ENCODE measurements at places on chromosomes 2 and 18. TPM values are rescaled to one million over a fixed set of nuclear protein-coding genes. Genes with fewer than 3 reads are reported as not detected.

DNA sequence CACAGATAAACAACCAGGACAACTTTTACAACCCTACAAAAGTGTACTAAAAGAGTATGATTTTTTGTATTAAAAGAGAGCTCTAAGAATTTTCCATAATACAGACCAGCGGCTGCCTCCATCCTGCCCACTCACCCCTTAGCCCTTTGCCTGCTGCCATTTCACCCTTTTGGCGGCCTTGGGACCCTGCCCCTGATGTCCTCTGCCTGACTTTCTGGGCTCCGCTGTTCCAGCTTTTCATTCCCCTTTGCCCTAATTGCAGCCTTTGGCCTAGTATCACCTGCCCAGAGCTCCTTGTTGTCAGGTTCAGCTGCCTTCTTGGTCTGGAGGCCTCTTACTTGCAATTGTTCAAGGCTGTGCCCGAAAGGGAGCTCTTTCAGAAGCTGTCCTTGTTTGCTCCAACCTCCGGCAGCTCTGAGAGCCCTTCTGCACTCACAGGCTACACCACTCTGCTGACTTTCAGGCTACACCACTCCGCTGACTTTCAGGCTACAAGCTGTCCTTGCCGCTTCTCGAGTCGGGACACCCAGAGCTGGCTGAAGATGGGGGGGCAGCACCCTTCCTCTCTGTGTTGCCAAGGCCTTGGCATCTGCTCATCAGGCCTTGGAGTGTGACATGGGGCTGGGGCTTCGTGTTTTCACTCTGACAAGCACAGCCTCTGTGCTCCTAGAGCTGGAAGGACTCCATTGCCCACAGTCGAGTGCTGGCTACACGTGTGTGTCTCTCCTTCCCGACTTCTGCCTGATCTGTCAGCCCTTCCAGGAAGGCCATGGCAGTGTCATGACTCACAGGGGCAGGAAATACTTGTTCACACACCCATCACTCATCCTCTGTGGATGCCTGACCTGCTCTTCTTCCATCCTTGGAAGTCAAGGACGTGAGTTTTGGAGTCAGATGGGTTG is 43.1 kb upstream of the HDAC4 start:
- DNase-seq = peak; percentile 8
- no peak overlapping the region for H3K4me3 ChIP-seq
- H3K27ac ChIP-seq = no peak overlapping the region
- peaks cover 53% of the 10 kb centered on the region for H3K27me3 ChIP-seq
- peaks cover 15% of the 10 kb centered on the region for H3K4me1 ChIP-seq

DNA sequence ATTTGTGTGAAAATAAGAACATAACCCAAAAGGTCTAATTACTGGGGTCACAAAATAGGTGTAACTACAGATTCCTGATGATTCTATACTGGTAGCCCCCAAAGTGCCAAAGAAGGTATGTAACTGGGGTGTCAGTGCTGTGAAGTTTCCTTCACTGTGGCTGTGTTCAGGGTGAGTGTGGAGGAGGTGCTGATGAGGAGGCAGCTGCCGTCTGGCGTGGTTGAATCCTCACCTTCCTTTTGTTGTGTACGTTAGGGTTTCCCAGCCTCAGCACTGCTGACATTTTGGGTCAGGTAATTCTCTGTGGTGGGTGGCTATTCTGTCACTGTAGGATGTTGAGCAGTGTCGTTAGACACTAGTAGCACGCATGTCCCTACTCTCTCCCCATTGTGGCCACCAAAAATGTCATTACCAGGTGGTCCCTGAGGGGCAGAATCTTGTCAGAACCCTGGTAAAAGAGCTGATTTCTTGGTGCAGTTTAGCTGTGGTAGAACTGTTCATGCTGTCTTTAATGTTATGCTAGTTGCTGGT is 31.5 kb downstream of the ADNP2 start:
- peaks cover 44% of the 10 kb centered on the region for H3K36me3 ChIP-seq
- H3K27ac ChIP-seq = peak overlapping the region; percentile 30
- no peak overlapping the region for H3K4me3 ChIP-seq

DNA sequence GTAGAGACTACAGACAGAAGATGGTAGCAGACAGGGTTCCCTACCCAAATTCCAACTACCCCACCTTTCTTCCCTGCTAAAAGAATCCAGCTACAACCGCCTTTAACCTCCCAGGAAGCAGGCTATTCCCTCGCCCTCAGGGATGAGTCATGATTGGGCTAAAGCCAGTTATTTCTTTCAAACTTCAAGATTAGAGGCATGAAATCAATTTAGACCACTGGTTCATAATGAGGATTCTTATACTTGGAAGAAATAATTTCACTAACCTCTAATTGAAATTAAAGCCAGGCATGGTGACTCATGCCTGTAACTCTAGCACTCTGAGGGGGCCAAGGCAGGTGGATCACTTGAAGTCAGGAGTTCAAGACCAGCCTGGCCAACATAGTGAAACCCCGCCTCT is 20.0 kb downstream of the TRIP12 start:
- no peaks in the 10 kb centered on the region for H3K27me3 ChIP-seq
- H3K4me1 ChIP-seq = peaks cover 21% of the 10 kb centered on the region
- H3K4me3 ChIP-seq = no peak overlapping the region
- H3K36me3 ChIP-seq = peaks cover 40% of the 10 kb centered on the region

DNA sequence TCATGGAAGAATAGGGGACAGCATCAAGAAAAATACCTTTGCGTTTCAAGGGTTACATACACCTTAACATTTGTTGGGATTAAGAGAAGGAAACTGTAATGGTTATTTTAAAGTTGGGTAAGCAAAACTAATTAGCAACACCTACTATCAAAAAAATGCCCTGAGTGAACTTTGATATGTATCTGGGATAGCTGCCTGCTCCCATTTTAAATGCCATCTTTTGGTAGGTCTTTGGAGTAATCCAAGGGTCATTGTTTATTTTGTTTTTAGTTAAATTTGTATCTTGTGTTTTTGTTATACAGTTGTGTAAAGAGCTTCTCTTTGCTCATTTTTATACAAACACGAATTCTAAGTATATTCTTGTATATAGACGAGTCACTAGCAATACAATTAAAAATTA is 9.9 kb downstream of the PTPN4 start:
- H3K27ac ChIP-seq = no peak overlapping the region
- H3K27me3 ChIP-seq = no peaks in the 10 kb centered on the region
- H3K4me3 ChIP-seq = no peak overlapping the region
- DNase-seq = no peak
- peaks cover 11% of the 10 kb centered on the region for H3K4me1 ChIP-seq
- H3K36me3 ChIP-seq = peaks cover 17% of the 10 kb centered on the region

RNF149 gene
- total RNA-seq = 64.2 TPM

CTAGE1 gene
- total RNA-seq = not detected
